ENCODE measurements at places on chromosomes 2 and 18. TPM values are rescaled to one million over a fixed set of nuclear protein-coding genes. Genes with fewer than 3 reads are reported as not detected.

- peak; percentile 48 for DNase-seq
These were observed 92.7 kb upstream of the KLF7 start for GRCh38 chr2:207258263-207258991.

DNA sequence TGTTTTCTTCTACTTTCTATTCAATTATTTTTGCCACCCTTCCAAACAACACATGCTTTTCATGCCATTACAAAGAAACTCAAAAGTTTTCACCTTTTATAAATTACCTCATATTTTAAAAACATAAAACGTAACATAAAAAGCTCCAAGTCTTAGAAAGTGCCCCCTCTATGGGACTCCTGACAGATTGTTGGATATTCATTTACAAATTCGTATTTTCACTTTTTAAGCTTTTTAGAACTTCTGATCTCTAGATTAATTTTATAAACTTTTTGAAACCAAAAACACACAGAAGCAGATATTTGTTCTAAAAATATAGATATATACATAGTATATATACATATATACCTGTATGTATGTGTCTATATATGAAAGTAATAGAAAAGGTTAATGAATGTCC, 1.5 kb downstream of the COL5A2 start:
- no peak for DNase-seq

GRCh38 chr2:41924709-41925408, 123.0 kb upstream of the PKDCC start:
- DNase-seq: no peak

DNA sequence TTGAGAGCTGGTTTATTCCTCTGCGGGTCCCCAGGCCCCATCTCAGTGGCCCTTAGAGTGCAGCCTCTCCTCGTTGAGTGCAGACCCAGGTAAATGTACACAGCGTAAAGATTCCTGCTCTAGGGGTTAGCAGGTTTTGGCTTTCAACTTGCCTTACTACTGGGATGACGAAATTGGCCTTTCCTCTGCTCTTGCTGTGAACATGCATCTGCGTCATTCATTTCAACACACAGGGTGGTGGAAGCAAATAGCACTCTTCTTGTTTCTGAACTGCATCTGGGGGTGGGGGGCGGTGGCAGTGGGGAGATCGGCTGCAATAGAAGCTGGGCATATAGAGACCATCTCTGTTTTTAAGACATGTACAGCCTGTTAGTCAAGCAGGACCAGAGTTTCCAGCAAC, 16.5 kb upstream of the SLC16A14 start:
- DNase-seq: no peak

Gene CLEC4F
- total RNA-seq: 0.71 TPM

Gene LRRFIP1
- total RNA-seq: 180 TPM

- DNase-seq: no peak
These were observed 45.9 kb downstream of the ST6GAL2 start for GRCh38 chr2:106839849-106840595.

GRCh38 chr2:149595056-149595963, 7.7 kb upstream of the MMADHC start:
- no peak for DNase-seq

Gene SERPINB12
- not detected for total RNA-seq

Gene IL18RAP
- total RNA-seq: 6.8 TPM

Gene IGFBP2
- total RNA-seq: 37.7 TPM

GRCh38 chr18:79819968-79820351, 22.2 kb downstream of the KCNG2 start:
- no peak for DNase-seq

DNA sequence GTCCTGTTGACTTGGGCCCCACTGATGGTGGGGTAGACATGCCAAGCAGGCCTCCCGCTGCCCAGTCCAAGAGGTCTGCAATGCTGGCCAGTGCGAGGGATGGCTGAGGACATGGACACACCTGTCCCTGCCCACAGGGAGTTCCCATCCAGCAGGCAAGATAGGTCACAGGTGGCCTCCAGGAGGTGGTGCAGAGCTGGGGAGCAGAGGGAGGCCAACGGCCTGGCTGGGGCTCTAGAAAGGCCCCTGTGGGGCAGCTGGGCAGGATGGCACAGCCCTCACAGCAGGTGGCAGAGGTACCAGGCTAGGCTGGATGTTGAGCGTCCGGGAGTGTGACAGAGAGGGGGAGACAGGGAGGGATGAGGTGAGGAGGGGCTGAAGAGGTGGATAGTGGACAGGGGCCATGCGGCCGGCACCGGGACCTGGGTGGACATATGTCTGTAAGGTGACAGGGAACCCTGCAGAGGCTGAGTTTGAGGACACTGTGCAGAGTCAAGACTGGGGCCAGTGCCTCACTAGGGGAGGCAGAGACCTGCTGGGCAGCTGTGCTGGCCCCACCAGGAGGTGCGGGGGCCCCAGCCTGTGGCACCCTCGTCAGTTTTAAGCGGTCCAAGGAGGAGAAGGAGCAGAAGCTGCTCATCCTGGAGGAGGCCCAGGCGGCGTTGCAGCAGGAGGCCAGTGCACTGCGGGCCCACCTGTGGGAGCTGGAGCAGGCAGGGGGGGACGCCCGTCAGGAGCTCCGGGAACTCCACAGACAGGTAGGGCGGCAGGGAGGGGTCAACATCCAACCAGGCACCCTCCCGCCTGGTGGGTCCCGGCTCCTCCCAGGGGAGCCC, 34.3 kb upstream of the SNED1 start:
- DNase-seq: peak; percentile 46

Gene SERPINB3
- total RNA-seq: not detected

DNA sequence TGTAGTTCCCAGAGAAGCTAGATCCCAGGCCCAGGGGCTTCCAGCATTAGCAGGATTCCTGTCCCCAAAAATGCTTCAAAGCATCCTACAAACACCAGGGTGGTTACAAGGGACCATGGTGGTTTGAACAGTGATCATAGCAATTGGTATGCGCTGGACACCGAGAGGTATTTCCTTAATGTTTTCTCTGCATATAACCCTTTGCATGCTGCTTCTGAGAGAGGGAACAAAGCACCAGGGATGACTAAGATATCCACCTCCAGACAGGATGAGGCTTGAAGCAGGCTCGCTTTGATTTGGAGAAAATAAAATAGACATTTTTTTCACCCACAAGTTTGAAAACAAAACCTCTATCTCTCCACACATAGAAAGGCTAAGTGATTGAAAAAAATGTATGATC, 50.5 kb upstream of the TSPYL6 start:
- no peak for DNase-seq

Gene ATOH8
- total RNA-seq: 44.9 TPM

- no peak for DNase-seq
These were observed 3.5 kb upstream of the CDC42EP3 start for GRCh38 chr2:37674946-37675345.

Gene HMSD
- total RNA-seq: 1.6 TPM

GRCh38 chr2:14903709-14904374, 271.3 kb downstream of the LRATD1 start:
- DNase-seq: peak; percentile 47

All from lower lobe of right lung (tissue), 2 donors.